ENCODE measurements at places on chromosomes 4 and X. TPM values are rescaled to one million over a fixed set of nuclear protein-coding genes. Genes with fewer than 3 reads are reported as not detected.

Gene SPON2
- 104 TPM for total RNA-seq

Gene GNRHR
- not detected for total RNA-seq

Gene REST
- total RNA-seq: 41.9 TPM

DNA sequence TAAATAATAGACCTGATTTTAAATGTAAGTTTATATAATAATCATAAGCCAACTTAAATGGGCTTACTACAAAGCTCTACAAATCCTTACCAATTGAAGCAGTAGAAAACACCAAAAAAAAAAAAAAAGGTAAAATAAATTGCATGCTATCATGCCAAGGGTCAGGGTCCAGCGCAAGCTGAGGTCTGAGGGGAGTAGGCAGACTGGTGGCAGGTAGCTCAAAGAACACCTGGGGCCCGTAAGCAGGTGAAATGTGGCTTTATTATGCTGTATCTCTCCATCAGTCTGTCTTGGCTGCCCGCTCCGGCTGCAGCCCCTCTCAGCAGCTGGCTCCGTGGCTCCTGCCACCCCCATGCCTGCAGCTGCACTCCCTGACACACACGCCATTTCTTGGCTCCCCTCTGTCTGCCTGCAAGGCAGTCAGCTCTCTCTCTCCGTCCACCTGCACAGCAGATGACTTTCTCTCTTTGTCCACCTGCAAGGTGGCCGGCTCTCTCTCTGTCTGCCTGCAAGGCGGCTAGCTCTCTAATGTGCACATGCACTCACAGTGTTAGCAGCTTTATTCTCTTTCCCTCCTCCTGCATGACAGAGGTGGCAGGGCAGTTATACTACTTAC, 209.4 kb upstream of the UGT8 start:
- no peaks in the 10 kb centered on the region for H3K36me3 ChIP-seq
- H3K4me3 ChIP-seq: no peak overlapping the region
- H3K27ac ChIP-seq: no peak overlapping the region
- no peaks in the 10 kb centered on the region for H3K4me1 ChIP-seq

Gene ZNF157
- 1.1 TPM for total RNA-seq

DNA sequence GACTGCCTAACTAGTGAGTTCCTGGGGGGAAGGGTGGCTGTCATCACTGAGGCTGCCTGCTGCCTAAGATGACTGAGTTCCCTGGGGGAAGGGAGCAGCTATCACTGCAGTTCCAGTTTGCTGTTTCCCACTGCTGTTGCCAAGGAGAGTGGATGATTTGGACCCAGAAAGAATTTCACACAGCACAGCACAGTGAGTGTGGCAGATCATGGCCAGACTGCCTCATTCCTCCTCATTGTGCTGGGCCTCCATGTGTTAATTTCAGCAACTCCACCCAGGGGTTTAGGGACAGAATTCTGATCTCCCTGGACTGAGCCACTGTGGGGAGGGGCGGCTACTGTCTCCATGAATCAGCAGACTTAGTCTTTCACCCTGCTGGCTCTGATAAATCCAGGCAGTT, 125.0 kb downstream of the TEX13C start:
- no peak overlapping the region for H3K4me3 ChIP-seq
- H3K36me3 ChIP-seq: no peaks in the 10 kb centered on the region
- H3K4me1 ChIP-seq: no peaks in the 10 kb centered on the region
- H3K27ac ChIP-seq: no peak overlapping the region
- no peak for DNase-seq

DNA sequence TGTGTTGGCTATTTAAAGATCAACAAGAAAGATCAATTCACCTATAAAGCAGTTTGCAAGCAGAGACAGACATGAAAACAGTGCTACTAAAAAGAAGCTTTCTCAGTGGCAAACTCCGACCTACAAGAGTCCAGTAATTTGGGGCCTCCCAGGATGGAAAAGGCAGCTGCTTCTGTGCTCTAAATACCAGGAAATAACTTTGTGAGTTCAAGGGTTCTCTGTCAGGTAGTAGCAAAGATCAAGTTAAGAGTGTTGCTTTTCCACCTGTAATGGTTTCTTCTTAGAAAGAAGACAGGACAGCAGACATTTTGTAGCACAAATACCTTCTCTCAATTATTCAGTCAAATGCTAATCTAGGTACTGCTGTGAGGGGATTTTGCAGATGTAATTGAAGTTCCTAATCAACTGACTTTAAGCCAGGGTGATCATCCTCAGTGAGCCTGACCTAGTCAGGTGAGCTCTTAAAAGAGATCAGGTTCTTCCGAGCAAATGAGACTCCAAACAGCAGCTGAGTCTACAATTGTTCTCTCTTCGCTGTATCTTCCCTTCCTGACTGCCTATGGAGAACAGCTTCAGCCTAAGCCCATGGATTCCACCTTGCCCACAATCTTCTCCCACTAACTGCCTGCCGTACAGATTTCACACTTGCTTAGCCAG, 13.5 kb downstream of the ANKRD17 start:
- no peak overlapping the region for H3K4me3 ChIP-seq
- H3K27ac ChIP-seq: no peak overlapping the region

GRCh38 chr4:113300471-113300928, 251.0 kb downstream of the ANK2 start:
- H3K4me1 ChIP-seq: no peaks in the 10 kb centered on the region
- no peaks in the 10 kb centered on the region for H3K36me3 ChIP-seq
- H3K4me3 ChIP-seq: no peak overlapping the region
- H3K27me3 ChIP-seq: no peaks in the 10 kb centered on the region
- DNase-seq: no peak

GRCh38 chr4:182465114-182465513, 221.9 kb downstream of the TENM3 start:
- H3K4me1 ChIP-seq: no peaks in the 10 kb centered on the region
- H3K4me3 ChIP-seq: no peak overlapping the region
- no peak for DNase-seq
- no peaks in the 10 kb centered on the region for H3K27me3 ChIP-seq
- H3K36me3 ChIP-seq: no peaks in the 10 kb centered on the region

Data from ovary (tissue), 10 donors.